ENCODE measurements at places on chromosomes 16 and 17.

GRCh38 chr16:29662729-29663015, 375 bp upstream of the SPN start:
- no peak for DNase-seq

DNA sequence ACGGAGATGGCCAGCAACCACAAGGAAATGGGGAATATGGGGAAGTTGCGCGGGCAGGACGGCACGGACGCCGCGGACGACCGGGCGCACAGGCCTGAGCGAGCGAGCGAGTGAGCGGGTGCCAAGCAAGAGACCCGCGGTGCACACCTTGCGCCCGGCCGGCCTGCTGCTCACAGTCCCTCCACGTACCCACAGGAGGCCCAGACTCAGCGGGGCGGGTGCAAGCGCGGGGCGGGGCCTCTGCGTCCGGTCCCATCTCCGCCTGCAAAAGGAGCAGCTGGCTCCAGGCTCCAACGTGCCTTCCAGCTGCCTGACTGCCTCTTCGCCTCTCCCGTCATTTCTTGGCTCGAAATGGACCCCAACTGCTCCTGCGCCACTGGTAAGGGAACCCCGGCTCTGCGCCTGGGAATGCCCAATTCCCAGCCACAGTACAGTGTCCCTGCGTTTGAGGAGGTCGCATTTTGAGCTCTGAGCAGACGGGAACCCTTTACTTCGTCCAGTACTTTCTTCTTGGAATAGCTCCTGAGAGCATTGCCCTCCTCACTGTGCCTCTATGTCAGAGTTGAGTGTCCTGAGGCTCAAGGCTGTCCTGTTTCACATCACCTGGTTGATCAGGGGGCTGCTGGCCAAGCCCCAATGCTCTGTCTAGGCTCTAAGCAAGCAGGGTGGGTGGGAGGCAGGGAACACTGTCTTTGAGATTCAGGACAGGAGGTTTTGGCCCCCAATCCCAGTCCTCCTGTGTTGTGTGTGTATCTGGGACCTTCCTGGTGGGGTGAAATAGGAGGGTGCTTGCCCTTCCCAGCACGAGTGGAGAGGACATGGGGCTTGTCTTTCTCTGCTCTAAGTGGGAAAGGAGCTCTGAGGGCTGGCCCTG, 8.1 kb upstream of the MT1E start:
- no peak for DNase-seq

GRCh38 chr17:10757067-10757466, 27.2 kb upstream of the TMEM220 start:
- DNase-seq: no peak

- no peak for DNase-seq
Observed at GRCh38 chr17:22654447-22654846, 962.1 kb downstream of the KCNJ18 start.

DNA sequence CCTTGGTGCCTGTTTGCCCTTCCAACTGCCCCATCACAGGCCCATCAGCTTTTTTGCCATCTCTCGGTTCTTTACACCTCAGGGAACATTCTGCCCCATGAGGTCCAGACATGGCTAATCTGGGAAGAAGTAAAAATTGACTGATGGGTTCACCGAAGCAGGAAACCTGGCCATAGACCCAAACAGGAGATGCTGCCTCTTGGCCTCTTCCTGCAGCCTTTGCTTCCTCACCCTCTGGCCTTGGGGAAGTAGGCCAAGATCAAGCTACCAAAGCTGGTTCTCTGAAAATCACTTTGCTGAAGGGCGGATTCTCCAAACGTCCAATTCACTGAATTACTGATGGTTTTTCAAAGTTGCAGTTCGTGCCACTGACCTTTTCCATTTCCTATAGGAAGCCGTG, 56.1 kb downstream of the ARSG start:
- DNase-seq: no peak

GRCh38 chr16:424623-425081, 797 bp upstream of the RAB11FIP3 start:
- DNase-seq: no peak

DNA sequence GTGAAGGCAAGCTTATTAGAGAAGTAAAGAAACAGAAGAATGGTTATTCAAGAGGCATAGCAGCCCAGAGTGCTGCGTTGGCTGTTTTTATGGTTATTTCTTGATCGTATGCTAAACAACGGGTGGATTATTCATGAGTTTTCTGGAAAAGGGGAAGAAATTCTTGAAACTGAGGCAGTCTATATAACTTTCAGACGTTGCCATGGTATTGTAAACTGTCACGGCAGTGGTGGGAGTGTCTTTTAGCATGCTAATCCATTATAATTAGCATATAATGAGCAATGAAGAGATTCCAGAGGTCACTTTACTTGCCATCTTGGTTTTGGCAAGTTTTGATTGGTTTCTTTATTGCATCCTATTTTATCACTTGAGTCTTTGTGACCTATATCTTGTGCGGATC, 17.4 kb upstream of the MILR1 start:
- DNase-seq: no peak

- DNase-seq: no peak
Observed at GRCh38 chr17:48295362-48296288, 134.4 kb downstream of the SKAP1 start.

DNA sequence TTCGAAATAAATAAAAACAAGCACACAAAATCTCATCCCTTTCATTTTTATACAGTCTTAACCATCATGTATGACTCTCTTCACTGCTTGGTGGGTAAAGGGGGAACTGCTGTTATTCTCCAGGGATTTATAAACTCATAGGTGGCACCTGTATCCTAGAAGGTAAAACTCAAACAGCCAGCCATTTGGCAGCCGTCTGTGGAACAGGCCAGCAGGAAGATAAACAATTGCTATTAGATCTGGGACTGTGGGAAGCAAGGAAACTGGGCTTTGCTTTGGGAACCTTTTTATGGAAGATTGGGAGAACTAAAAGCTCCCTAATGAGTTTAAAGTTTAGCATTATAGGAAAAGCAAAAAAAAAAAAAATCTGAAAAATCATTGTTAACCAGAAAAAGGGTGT, 126.0 kb downstream of the TANGO6 start:
- DNase-seq: no peak

DNA sequence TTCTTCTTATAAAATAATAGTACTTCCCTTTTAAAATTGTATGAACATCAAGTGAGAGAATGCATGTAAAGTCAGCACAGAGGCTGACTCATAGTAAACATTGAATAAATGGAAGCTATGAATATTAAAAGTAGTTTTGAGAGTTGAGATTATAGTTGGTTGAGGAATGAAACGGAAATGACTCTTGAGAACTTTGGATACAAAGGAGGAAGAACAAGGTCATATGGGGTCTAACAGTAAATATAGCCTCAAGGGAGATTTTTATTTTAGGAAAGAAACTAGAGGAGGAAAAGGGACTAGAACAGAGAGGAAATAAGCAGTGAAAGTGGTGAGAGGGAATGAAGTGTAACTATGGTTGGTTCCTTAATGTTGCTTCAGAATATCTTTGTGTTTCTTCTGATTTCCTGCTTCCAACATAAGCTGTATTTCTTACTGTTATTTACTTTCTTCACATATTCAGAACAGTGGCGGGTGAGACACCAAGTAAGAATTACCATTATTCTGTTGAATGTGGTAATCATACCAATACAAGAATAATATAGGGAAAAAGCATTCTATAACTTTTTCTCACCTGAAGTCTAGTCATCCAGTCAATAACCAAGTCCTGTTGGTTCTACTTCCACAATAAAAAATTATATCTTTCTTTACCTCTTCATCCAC, 165.1 kb downstream of the CHD9 start:
- no peak for DNase-seq

GRCh38 chr17:34667656-34668055, 88.3 kb downstream of the TMEM132E start:
- DNase-seq: no peak

GRCh38 chr17:39181303-39181702, 15.3 kb upstream of the ARL5C start:
- no peak for DNase-seq

DNA sequence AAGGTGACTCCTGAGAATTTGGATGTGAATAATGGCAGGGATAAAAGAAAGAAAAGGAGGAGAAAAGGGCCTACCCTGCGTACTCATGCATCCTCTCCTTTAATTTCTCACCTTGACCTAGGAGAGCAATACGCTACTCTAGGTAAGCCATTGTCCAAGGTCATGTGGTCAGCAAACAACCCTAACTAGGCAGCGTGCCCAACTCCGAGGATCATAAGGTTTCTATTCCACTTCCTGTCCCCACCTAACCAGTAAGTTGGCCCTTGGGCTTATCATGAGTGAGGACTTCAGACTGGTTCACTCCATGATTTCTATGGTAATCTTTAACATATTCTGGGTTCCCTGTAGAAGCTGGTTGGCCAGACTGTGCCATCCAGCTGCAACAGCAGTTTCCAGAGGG, 315.1 kb upstream of the CCL2 start:
- no peak for DNase-seq
